Gastroesophageal sphincter (tissue), 4 donors: ENCODE measurements at places on chromosomes 2 and 18.
A peak's percentile ranks its signal among the peaks of the same experiment; 100 is the strongest.

- no peak for ATAC-seq
These were observed 44.3 kb upstream of the CABYR start for GRCh38 chr18:24094561-24094960.

GRCh38 chr2:215899141-215900074 lies 113.9 kb downstream of the MREG start:
- no peak for ATAC-seq

DNA sequence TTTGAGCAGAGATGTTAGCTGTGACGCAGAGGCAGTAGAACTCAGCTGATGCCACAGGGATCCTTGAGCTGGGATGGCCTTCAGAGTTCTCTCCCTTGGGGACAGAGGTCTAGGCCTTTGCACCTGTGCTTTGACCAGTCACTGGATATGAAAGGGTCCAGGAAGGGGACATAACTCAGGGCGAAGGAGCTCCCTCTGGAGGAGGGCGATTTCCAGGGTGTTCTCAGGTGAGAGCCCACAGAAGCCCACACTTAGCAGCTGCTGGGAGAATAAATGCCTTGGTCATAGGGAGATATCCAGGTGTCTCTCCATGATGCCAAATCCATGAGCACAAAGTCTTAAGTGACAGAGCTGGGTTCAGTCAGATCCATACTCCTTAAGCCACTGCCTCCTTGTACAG lies 369.2 kb downstream of the NYAP2 start:
- no peak for ATAC-seq

DNA sequence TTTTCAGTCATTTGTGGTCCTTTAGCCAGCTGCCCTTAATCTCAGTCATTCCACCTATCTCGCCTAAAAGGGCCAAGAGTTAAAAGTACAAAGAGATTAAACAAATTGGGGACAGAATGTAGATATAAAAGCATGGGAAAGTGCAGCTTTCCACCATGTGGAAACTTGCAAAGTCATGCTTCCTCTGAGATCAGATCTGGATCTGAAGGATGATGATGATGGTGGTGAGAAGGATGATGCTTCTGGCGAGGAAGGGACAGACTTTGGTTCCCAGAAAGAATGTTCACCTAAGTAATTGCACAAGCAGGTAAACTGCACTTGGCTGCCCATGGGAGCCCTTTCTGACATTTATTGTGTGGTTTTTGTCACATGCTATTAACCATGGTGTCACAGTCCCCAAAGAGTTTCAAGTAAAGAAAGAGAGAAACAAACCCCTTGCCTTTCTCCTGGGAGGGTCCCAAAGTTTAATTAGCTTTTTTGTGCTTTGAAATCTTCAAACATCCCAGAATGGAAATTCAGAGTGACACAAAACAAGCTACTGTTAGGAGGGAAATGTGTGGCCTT lies 34.7 kb downstream of the KLF7 start:
- no peak for ATAC-seq

DNA sequence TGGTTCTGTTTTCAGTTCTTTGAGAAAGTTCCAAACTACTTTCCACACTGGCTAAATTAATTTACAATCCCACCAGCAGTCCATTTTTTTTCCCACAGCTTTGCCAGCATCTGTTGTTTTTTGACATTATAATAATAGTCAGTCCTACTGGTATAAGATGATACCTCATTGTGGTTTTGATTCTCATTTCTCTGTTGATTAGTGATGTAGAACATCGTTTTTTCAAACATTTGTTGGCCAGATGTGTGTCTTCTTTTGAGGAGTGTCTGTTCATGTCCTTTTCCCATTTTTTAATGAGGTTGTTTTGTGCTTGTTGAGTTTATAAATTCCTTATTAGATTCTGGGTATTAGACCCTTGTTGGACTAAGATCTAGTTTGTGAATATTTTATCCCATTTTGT lies 376.8 kb upstream of the NT5C1B start:
- no peak for ATAC-seq

GRCh38 chr2:217568289-217568971 lies 434.4 kb downstream of the TNS1 start:
- ATAC-seq: no peak

GRCh38 chr18:68791801-68792200 lies 6.1 kb upstream of the CCDC102B start:
- ATAC-seq: no peak

- no peak for ATAC-seq
These were observed 156.7 kb upstream of the CDH19 start for GRCh38 chr18:66760559-66760958.

GRCh38 chr2:9952286-9952737 lies 819 bp downstream of the GRHL1 start:
- ATAC-seq: no peak

DNA sequence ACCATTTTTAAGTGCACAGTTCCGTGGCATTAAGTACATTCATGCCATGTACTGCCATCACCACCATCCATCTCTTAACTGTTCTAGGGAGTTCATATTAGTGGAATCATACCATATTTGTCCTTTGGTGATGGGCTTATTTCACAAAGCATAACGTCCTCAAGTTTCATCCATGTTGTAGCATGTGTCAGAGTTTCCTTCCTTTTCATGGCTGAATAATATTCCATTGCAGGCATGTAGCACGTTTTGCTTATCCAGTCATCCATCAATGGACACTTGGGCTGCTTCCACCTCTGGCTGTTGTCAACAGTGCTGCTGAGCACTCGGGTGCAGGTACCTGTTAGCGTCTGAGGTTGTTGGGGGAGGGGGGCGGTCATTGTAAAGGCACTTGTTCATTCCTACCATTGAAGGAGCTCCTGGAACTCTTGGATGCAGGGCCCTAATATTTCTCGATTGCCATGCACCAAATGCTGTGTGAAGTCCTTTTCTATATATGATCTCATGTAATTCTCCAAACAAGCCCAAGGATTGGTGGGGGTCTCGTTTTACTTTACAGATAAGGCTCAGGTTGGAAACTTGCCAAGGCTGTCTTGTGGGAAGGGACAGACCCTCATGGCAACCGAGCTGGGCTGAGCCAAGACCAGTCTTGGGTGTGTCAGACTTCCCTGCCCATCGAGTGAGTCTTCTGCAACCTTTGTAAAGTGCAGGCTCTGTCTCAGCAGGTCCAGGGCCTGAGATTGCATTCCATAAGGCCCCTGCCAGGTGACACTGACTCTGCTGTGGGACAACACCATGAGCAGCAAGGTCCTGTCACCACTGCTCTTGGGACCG lies 42.9 kb upstream of the SH3RF3 start:
- ATAC-seq: no peak

- peak; percentile 34 for ATAC-seq
These were observed 89.2 kb downstream of the ZNF516 start for GRCh38 chr18:76405681-76406356.

DNA sequence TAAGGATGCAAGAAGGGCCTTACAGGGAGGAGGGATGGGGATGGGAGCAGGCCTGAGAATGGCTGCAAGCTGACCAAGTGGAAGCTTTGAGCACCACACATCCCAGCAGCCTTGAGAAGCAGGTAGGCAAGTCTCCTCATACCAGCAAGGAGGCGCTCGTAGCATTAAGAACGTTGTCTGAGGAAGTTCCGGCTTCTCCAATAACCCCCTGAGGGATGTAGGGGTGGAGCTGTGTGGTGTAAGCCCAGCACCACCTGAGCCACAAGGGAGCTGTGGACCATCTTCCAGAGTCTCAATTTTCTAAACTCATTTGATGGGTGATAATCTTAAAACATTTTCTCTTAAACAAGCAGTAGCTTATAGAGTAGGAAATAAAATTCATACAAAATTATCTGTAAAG lies 50.6 kb downstream of the ST3GAL5 start:
- no peak for ATAC-seq

DNA sequence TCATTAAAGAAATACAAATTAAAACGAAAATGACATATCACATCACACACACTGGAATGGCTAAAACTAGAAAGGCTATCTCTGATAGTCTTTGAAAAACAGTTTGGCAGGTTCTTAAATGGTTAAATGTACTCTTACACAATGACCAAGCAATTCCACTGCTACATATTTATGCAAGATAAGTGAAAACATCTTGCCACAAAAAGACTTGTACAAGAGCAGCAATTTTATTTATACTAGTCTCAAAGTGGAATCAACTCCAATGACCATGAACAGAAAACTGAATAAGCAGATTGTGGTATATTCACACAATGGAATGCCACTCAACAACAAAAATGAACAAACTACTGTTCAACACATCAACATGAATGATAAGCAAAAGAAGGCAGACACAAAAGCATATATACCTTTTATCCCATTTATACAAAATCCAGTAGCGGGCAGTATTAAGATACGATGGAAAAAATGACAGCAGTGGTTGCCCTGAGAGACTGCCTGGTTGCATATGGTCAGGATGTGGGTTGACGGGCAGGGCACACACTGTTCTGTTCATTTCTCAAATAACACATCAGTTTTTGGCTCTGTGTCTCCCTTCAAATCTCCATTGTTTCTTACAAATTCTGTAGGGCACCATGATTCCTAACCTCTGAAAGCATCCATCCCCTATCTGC lies 25.4 kb downstream of the SP100 start:
- ATAC-seq: peak; percentile 62

DNA sequence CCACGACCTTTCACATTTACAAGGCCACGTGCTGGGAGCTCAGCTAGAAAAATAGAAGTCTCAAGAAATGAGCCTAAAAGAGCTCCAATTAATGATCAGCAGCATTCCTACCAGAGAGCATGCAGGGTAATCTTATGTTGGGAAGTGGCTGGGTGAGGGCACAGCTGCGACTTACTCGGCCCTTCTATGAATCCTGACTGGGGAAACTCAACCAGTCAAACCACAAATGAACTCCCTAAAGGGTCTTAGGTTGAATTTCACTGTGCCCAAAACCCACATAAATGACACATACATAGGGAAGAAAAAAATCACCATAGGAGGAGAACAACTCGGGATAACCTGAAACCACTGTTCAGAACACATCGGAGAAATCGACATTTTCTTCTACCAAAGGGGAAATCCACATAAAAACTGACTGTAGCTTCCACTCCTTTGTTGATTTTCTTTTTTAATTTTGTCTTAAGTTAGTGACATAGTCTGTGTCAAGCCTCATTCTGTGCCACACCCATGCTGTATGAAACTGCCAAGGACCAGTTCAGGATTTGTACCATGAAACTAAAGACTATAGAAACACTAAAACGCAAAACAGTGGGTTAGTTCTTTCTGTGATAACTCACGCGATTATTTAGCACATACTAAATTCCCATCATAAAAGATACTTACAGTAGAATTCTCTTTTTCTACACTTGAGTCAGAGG lies 54.7 kb downstream of the UXS1 start:
- ATAC-seq: no peak

DNA sequence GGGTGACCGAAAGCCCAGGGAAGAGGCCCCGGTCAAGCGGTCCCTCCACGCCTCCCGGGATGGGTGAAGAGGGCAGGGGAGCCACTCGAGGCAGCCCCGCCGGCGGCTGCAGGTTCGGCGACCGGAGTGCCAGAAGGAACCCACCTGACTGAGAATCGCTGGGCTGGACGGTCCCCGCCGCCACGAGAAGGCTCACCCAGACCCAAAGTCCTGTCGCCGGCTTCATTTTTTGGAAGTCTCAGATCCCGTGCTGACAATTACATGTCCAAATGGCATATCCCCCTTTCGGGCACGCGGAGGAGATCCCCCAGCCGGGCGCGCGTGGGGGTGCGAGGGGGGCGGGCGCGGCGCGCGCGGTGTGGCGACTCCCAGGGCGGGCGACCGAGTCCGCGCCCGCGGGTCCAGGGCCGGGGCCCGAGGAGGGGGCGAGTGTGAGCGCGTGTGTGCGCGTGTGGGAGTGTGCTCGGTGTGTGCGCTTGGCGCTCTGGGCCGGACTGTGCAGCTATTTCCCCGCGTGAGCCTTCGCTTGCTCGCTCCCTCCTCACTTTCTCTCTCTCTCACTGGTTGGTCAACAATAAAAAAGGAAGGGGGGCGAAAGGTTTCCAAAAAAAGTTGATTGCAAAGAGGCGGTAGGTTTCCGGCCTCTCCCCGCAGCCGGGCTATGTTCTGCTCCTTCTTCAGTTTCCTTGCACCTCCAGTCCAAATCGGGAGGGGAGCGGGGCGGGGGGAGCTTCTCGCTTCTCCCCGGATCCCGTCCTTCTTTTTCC lies at the start of gene ERBB4:
TSS of gene ERBB4 (minus strand) at position 498 of the 767 bp plus-strand sequence. CDS start at position 226, 272 bp downstream.
- ATAC-seq: peak; percentile 38

DNA sequence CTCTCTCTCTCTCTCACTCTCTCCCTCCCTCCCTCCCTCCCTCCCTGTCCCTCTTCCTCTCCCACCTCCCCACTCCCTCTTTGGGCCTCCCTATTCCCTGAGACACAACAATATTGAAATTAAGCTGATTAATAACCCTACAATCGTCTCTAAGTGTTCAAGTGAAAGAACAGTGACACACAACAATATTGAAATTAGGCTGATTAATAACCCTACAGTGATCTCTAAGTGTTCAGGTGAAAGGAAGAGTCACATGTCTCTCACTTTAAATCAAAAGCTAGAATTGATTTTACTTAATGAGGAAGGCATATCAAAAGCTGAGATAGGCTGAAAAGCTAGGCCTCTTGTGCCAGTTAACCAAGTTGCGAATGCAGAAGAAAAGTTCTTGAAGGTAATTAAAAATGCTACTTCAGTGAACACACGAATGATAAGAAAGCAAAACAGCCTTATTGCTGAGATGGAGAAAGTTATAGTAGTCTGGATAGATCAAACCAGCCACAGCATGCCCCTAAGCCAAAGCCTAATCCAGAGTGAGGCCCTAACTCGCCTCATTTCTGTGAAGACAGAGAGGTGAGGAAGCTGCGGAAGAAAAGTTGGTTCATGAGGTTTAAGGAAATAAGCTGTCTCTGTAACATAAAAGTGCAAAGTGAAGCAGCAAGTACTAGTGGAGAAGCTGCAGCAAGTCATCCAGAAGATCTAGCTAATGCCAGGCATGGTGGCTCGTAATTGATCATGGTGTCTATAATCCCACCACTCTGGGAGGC lies 21.3 kb downstream of the MALT1 start:
- ATAC-seq: no peak

- no peak for ATAC-seq
These were observed 595.4 kb downstream of the NYAP2 start for GRCh38 chr2:225994748-225995405.

GRCh38 chr2:1488851-1489250 lies 75.6 kb downstream of the TPO start:
- ATAC-seq: no peak

GRCh38 chr2:207772081-207772843 lies 2.6 kb upstream of the FZD5 start:
- ATAC-seq: no peak
